ENCODE measurements at places on chromosomes 3 and 15. TPM values are rescaled to one million over a fixed set of nuclear protein-coding genes. Genes with fewer than 3 reads are reported as not detected.

DNAJC13 gene
- total RNA-seq = 30.3 TPM

DNA sequence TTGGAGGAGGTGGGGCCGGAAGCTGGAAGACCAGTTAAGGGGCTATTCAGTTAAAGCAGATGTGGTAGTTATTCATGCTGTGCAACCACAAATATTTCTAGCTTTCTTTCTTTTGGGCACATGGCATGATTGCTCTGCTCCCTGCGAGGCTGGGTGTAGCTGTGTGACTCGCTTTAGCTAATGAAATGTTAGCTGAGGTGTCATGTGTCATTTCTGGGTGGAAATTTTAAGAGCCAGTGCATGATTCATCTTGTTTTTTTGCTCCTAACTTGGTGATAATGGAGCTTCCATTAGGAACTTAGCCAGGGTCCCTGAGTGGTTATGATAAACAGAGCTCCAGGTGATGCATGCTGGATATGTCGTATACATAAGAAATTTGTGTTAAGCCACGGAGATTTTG lies 300.6 kb downstream of the SATB1 start:
- DNase-seq = no peak

DNA sequence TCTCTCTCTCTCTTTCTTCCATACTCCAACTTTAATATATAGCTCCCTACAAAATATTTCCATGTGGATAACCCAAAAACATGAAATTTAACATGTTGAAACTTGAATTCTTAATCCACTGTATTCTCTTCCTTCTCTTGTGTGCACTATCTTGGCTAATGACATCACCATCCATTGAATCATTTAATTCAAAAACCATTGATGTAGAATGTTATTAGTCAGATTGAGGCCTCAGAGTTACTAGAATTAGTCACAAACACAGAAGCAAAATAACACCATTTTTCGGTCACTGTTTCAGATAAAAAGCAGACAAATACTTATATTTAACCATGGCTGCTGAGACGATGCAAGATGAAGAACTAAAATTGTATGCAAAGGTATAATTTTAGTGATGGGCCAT lies 256.9 kb upstream of the LRRC3B start:
- no peak for DNase-seq

GRCh38 chr15:55247766-55248427 lies 41.7 kb downstream of the RAB27A start:
- DNase-seq = peak; percentile 31

DNA sequence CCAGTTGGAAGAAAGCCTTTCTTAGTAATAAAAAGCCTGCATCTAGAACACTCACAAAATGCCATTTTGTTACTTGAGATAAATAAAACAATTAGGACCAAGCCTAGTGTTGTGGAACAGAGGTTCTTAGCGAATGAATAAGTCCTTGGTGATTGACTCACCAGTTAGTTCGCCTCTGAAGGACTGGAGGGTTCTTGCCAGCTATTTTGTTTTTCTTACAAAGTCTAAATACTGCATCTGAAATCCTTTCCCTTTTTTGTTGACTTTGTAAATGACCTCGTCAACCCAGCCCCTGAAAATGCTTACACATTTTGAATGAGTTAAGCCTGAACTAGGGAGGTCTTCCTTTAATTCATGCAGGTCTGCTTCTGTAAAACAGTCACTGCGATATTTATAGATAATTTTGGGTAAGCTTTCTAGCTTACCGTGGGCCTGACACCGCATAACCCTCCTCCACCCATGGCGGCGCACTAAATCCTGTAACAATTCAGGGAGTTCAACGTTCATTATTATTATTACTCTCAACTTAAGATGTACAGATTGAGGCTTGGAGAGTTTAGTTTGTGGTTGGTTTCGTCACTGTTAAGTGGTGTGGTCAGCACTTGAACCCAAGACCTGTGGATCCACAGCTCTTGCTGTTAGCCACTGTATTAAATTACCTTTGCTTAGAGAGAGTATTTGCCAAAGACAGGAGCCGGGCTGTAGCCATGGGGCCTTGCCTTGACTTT lies 45.0 kb upstream of the SACM1L start:
- DNase-seq = no peak

ZNF774 gene
- 4.9 TPM for total RNA-seq

GRCh38 chr3:108497271-108497670 lies 13.1 kb downstream of the MYH15 start:
- DNase-seq = no peak

DNA sequence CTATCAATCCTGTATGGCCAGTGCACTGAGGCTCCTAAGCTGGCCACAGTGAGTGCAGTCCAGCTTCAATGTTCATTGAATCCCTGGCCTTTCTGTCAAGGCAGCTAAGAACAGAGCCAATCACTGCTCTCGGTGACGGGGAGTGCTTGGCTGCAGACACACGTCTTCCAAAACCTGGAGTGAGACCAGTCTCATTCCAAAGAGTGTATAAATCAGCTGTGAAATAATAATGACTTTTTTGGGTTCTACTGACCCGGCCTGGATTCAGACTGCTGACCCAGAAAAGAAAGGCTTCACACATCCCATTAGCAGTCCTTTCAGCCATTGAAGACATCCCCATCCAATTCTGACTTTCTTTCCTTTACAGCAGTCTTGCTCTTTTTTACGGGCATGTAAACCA lies 665.5 kb downstream of the GBE1 start:
- no peak for DNase-seq

DNA sequence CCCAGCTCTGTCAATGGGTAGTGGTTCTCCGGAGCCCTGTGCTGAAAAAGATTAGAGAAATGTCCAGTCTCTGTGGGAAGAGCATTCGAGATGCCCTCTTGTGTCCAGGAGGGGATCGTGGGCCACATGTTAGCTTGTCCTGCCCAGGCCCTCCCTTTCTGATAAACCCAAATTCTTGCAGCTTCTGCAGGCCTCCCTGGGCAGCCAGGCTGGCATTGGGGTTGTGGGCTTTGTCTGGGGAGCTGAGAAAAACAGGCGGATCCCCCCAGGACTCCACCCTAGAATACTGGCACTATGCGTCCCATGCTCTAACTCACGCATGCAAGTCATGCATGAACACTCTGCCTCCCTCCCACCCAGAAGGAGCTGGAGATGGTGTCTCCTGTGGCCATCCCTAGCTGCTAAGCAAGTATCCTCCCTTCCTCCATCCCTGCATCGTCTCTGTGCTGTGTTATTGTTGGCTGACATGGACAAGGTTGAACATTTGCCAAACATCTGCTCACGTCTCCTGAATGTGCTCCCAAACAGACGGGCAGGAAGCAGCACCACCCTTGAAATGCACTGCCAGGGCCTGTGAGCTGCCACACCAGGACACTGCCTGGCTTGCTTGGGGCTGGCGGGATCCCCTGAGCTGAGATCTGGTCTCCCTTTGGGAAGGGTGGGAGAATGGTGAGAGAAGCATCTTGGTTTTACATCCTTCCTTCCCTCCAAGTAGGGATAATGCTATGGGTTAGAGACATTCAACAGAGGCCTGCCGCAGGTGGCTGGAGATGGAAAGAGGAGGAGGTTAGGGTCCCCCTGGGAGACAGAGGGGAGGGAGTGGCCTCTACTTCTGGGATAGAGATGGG lies 26.5 kb downstream of the CFAP161 start:
- peak; percentile 79 for DNase-seq

All from left ventricle myocardium superior (tissue), 1 donor.